Stimulated activated CD8-positive, alpha-beta memory T cell treated with anti-CD3 and anti-CD28 coated beads, Interleukin-15, amount 100 ng/mL, for 24 hours (primary cell): ENCODE measurements at places on chromosomes 11 and 22.

GRCh38 chr11:113722221-113722620, 16.1 kb upstream of the TMPRSS5 start:
- DNase-seq = no peak

GRCh38 chr11:10294290-10294953, 403 bp upstream of the SBF2 start:
- no peak for DNase-seq

GRCh38 chr11:116108161-116108560, 603.9 kb upstream of the CADM1 start:
- no peak for DNase-seq

DNA sequence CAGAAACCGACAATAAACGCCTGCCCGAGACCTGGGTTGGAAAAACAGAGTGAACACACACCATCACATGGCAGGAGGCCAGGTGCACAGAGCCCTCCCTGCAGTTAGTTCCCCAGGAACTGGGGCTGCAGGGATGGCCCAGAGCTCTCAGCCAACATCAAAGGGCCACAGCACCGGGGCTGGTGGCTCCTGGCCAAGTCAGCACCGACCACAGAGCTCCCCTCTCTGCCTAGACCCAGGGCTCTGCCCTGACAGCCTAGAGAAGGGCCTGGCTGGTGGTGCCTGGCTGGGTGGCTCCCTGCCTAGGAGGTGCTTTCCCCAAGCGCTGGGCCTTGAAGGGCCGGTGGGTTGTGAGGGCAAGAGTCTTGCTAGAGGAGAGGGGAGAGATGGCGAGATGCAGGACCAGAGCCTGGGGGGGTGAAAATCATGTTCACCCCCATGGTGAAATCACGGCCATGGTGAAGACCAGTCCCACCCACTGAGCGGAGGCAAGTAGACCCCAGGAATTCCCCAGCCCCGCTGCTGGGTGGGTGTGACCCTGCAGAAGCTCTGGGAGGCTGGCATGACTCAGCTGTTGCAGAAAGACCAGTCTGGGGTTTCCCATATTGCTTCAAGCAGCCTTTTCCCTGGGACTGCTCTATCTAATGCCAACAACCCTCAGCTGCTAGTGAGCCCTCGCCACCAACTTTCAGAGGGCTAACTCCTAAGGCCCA, 7.2 kb upstream of the BID start:
- DNase-seq = no peak

- no peak for DNase-seq
These were observed 20.9 kb upstream of the DGCR8 start for GRCh38 chr22:20058989-20059770.

DNA sequence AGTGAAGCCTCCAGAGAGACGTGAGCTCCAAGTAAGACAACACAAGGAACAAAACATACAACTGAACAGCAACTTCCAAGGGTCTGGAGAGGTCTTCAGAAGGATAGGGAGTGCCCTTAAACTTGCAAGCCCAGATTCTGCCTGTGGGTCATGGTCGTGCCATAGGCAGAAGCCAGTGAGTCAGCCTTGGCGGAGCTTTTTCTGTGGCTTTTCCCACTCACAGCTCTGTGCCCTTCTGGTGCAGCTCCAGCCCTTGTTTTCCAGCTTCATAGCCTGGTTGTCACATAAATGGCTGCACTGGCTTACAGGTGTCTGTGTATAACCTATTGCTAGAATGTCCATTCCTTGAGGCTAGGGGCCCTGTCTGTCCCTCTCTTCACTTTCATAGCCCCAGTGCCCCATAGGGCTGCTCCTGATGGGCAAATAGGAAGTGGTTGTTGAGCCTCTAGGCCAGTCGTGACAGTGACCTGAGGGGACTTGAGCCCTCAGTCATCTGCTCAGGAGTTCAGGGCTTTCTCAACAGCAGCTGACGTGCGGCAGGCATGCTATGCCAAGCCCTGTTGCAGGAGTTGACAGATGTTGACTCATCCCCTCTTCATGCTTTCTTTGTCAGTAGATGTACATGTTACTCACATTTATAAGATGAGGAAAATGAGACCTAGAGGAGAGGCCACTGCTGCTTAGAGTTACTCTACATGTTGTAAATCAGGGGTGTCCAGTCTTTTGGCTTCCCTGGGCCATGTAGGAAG, 7.4 kb downstream of the MED15 start:
- no peak for DNase-seq

- DNase-seq = no peak
These were observed 116.6 kb upstream of the BID start for GRCh38 chr22:17890892-17891291.

GRCh38 chr11:33315822-33316221, 58.6 kb downstream of the HIPK3 start:
- DNase-seq = no peak

DNA sequence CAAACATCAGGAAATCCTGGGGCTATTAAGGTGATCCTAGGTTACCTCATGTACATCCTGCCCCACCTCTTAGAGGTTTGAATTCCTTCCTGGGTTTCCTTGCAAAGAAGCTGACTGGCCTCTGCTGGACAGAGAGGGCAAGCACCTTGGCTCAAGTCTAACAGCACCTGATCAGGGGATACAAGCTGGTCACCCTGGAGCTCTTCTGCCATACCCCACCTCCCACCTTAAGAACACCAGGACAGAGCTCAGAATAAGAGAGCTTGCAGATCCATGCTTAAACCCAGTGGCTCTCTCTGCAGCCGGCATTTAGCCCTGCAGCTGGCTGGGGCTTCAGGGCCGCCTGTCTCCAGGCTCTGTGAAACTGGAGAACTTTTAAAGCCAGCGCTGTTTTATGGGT, 386.6 kb upstream of the NARS2 start:
- DNase-seq = no peak

DNA sequence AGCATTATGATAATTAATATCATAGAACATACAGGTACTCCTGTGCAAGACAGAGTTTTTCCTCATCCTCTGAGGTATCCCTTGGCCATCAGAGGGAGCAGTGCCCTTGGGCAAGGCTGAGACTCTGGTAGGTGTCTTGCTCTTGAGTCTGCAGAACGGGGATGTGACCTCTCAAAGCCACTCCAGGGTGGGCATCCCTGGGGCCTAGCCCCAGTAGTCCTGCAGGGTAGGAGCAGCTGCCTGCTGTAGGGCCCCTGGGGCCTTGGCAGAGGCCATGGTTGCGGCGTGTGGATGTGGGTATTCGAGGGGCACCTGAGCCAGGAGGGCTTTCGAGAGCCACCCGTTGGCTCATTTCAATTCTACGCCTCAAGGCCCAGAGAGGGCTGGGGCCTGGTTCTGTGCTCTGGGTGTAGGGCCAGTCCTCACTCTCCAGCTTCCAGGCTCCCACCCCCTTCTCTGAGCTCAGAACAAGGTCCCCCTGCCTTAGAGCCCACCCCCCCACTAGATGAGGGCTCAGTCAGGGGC, 7.7 kb upstream of the OMP start:
- DNase-seq = no peak

DNA sequence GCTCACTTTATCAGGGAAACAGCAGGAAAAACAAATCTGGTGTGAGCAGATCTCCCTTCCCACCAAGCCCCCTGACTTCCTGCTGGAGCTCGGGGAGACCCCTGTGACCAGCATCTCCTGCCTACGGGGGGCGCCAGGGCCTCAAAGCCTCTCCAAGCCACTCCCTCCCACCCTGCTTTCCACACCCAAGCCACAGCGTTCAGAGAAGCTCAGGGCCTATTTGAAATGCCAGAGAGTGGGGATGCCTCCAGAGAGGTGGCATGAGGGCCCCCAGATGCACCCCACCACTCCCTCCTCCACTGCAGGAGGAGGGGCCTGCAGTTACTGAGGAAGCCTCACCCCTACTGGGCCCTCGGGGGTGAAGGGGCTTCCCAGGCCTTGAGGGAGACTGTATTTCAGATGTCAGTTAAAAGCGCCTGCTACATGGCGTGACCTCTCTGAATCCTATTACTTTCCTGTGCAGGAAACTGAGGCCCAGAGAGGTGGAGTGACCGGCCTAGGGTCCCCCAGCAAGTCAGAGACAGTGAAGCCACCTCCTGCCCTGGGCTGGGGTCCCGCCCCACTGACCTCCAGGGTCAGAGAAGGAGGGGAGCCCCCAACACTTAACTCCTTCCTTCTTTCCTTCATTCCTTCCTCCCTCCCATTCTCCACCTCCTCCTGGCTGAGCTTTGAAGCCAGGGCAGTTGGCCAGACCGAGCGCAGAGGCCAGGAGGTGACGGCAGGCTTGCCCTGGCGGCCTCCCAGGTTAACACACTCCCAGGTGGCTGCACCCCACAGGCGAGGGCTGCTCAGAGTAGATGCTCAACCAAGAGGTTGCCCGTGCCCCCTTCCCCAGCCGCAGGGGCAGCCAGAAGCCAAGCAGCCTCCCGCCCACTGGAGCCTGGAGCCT, 6.0 kb upstream of the CDKN1C start:
- no peak for DNase-seq

- no peak for DNase-seq
These were observed 61.0 kb downstream of the BMAL1 start for GRCh38 chr11:13338427-13339069.
